ENCODE measurements at places on chromosomes 2 and 18.

DNA sequence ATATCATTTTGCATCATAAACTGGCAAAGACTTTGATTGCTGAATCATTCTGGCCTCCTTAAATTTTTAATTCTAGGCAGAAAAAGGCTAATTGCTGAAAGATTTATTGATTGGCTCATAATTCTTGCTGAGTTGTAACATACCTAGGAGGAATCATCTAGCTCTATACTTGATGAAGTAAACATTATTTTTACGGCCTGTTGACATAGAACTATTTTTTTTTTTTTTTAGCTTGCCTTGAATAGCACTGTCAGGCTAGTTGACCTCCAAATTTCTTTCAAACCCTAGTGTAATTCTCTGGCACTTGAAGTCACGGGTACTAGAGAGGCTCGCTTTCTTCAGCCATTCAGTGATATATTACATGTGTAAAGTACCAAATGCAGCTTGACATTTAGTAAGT is 2.8 kb downstream of the SERPINB12 start:
- no peak for DNase-seq

GRCh38 chr2:10424051-10424450 is 24.1 kb downstream of the ODC1 start:
- DNase-seq, result no peak

DNA sequence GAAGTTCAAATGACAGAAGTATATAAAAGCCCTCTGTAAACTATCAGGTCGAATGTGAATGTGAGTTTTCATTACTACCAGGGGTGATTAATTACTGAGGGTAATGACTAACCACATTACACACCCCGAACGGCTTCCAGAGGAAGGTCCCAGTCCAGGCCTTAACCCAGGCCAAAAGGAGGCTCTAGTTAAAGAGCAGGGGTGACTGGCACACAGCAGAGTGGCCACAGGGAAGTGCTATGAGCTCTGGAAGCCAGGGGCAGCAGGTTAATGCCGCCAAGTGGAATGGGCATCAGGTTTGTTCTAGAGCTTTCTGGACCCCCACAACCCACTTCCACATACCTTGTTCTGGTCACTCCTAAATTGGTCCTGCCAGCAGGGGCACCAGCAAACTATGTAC is 87.7 kb downstream of the BCL11A start:
- DNase-seq, result no peak

DNA sequence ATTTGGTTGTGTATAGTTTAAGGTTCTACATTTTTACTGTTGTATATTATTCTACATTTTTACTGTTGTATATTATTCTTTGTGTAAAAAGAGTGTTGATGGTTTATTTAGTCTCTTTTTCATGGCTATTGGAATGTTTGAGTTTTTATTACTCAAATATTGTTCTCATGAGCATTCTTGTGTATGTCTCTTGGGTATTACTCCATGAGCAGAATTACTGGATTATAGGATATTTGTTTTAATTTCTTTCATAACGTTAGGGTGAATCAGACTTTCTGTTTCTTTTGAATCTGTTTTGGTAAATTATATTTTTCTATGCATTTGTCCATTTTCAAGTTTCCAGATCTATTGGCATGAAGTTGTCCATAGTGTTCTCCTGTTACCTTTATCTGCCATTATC is 111.6 kb downstream of the DYNAP start:
- DNase-seq, result no peak
